ENCODE measurements at places on chromosomes 11 and 22.
A peak's percentile ranks its signal among the peaks of the same experiment; 100 is the strongest.

DNA sequence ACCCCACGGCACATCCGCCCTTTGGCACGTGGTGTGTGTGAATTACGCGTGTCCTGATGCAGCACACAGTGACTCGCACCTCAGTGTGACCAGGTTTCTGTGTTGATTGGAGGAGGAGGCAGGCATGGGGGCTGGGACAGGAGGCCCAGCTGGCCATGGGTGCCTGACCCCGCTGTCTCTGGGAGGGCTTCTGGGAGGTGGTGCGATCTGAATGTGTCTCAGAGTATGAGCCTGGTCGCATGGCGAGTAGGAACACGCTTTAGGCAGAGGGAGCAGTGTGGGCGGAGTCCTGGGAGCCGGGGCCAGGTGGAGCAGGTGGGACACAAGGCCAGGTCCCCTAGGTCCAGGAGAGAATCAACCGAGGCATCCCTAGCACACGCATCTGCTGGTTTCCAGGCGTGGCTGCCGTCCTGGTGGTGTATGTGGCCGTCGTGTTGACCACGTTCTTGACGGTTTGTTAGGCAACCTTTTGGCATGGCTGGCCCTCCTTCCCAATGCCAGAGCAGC is 5.7 kb downstream of the GRAMD4 start:
- DNase-seq, result no peak

DNA sequence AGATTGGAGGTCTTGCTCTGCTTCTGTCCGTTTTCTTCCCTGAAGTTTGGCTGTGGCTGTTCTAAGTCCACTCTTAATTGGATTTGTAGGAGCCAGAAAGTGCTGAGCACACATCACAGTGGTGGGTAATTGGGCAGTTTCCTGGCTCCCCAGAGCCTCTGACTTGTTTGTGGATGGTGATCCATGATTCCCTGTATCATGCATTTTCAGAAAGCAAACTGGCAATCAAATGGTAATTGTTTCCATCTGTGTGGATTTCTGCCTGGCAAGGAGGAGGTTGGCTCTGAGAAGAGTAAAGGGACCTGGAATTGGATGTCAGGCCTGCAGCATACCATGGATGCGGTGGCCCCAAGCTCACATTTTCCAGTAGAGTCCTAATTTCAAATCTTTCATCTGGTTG is 49.5 kb downstream of the PPFIBP2 start:
- DNase-seq, result no peak

DNA sequence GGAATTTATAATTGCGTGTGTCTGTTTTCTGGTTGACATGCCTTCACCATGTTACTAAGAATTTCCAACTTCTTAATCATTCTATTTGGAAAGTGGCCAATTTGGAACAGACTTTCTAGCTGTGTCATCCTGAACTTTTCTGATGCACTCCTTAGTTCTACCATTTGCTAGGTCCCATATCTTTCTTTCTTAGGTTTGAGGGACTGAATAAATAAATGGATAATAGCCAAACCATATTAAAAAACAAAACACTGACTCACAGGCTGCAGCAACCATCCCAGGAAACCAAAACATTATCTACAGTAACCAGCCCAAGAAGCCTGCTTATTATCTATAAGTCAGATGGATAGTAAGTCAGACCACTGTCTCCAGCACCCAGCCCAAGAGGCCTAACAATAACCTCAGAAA is 57.5 kb upstream of the PLET1 start:
- DNase-seq, result no peak

- peak; percentile 77 for DNase-seq
These were observed 582.9 kb downstream of the INSC start for GRCh38 chr11:15697437-15698236.

DNA sequence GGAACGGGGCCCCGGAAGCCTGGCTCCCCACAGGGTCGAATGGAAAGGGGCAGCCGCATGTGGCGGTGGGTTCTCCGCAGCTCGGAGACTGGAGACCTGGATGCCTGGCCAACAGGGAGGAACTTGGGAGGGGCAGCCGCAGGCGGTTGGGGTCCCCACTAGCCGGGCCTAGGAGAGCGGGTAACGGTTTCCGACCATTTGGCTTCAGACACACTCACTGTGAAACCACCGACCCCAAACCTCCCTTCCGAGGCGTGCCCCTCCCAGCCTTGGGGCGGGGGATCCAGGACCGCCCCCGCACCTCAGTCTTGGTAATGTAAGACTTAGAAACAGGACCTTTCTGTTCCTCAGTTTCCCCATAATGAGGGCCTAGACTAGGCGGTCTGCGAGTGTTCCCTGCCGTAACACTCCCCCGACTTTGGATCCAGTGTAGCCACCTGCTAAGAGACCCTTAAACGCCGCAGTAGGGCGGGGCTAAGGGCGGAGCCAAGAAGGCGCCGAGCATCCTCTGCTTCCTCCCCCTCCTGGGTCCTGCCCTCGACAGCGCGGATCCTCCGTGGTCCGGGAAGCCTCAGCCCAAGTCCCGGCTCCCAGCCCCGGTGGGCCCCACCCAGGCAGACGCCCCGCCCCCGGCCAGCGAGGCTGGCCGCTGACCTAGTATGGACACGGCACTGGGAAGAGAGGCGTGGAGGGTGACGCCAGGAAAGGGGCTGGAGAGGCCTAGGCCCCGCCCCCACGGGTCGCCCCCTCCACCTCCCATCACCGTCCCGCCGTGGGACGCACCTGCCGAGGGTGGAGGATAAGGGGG is 1.8 kb upstream of the RASGRP2 start:
- DNase-seq, result no peak

- DNase-seq, result peak; percentile 81
These were observed 16.1 kb downstream of the LRP5 start for GRCh38 chr11:68328374-68329091.

- DNase-seq, result no peak
These were observed 41.2 kb upstream of the JAM3 start for GRCh38 chr11:134027671-134028070.

DNA sequence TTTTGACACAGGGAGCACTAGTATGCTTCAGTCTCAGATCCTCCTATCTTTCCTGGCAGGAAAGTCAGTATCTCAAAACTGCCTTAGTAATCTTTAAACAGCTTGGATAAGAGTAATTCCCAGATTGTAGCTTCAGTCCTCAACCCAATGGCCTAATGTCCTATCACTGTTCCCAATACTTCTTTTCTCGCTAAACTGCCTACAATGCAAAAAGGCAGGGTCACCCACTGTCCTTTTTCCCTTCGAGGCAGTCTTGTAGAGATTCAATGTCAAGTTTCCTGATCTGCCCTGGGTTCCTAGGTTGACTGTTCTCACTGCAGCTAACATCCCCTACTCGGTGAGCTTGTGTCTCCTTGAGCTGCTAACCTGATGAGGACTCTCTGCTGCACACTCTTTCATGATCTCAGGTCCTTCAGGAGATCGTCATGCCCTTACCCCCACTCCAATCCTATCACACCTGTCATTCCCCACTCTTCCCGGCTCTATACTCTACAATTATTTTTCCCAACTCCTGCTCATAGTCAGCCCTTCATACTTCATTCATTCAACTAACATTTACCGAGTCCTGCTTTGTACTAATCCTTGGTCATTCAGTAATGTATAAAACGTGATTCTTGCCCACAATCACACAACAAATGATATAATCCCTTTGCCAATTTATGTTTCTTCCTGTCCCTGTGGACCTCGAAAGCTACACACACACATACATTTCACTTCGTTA is 904 bp downstream of the C2CD3 start:
- no peak for DNase-seq

DNA sequence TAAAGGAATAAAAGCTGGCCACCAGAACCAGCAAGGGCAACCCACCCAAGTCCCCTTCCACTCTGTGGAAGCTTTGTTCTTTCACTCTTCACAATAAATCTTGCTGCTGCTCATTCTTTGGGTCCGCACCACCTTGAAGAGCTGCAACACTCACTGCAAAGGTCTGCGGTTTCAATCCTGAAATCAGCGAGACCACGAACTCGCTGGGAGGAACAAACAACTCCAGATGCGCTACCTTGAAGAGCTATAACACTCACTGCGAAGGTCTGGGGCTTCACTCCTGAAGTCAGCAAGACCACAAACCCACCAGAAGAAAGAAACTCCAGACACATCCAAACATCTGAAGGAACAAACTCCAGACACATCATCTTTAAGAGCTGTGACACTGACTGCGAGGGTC is 365.2 kb upstream of the LUZP2 start:
- no peak for DNase-seq

- no peak for DNase-seq
These were observed 24.2 kb downstream of the PARVG start for GRCh38 chr22:44204739-44205515.

DNA sequence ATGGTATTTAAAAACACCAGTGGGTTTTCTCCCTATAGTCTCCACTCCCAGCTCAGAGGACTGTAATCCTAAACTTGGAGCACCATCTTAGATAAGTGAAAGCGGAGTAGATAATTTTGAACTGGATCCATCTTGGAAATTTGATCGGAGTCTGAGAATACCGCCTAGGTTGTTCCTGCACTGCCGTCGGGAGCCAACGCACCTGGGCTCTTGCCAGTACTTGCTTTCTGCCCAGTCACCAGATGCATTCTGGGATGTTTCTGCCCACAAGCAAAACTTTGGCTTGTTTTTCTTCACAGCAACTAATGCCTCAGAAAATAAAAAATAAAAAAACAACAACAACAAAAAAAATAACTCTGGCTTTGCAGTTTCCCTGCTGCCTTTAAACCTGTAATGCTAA is 113.0 kb upstream of the MTMR2 start:
- DNase-seq, result no peak

GRCh38 chr11:116387641-116388040 is 385.1 kb downstream of the BUD13 start:
- DNase-seq, result no peak

DNA sequence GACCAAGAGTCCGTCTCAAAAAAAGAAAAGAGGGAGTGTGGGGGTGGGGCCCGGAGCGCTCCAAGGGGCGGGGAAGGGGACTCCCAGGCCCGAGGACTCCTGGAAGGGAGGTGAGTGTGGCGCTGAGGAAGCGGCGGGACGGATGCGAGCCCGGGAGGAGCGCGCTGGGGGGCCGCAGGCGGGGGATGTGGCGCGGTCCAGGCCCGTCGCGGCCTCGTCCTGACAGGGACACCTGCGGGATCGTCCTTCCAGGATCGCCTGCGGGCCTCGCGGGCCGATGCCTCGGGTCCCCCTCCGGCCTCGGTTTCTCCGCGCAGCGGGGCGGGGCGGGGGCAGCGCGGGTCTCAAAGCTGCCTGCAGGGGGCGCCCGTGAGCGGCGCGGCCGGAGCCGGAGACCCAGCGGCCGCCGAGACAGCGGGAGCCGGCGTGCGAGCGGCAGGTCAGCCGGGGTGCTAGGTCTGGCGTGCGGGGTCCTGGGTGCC is 3.8 kb upstream of the ADORA2A start:
- DNase-seq, result no peak

GRCh38 chr11:6927030-6927617 is 898 bp downstream of the ZNF215 start:
- peak; percentile 22 for DNase-seq

DNA sequence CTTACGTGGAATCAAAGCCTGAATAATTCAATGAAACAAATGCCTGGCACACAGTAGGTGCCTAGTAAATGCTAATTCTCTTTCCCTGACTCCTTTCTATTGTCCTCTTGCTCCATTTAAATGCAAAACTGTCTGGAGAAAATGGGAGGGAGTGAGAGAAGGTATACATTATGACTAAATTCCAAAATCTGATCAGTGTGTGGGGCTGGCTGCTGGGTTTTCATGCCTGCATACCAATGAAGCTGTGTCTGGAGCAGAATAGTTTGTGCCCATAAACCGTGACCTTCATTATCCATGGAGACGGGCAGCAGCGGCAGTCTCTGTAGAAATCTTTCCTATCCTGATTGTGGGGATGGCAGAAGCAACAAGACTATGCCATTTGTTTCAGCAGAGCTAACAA is 223.4 kb upstream of the ZBED5 start:
- no peak for DNase-seq

- DNase-seq, result no peak
These were observed 267.4 kb upstream of the CCDC179 start for GRCh38 chr11:23127706-23128105.

GRCh38 chr11:21894492-21894891 is 298.4 kb upstream of the ANO5 start:
- DNase-seq, result no peak

GRCh38 chr22:45212992-45213751 is 27.5 kb downstream of the KIAA0930 start:
- DNase-seq, result no peak

DNA sequence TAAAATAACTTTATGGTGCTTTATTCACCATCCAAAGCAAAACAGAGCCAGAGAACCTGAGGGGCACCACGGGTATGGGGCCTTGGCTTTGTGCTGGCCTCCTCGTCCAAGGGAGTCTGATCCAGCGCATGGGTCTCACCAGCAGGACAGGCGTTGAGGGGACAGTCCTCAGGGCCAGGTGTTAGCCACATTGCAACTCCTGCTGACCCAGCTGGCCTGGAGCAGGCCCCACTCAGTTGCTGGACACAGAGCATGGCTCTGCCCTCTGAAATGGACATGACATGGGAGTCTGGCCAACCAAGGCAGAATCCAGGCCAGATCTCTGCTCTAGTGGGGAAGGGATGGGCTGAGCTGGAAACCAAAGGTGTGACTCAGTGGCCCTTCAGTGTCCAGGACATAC is 116.2 kb downstream of the RRAS2 start:
- DNase-seq, result no peak

GRCh38 chr11:75301601-75302345 is 49.7 kb downstream of the ARRB1 start:
- DNase-seq, result no peak

- DNase-seq, result peak; percentile 16
These were observed 30.4 kb downstream of the TPBGL start for GRCh38 chr11:75270896-75271418.

- DNase-seq, result peak; percentile 28
These were observed 2.2 kb upstream of the MRGPRG start for GRCh38 chr11:3220521-3221407.

DNA sequence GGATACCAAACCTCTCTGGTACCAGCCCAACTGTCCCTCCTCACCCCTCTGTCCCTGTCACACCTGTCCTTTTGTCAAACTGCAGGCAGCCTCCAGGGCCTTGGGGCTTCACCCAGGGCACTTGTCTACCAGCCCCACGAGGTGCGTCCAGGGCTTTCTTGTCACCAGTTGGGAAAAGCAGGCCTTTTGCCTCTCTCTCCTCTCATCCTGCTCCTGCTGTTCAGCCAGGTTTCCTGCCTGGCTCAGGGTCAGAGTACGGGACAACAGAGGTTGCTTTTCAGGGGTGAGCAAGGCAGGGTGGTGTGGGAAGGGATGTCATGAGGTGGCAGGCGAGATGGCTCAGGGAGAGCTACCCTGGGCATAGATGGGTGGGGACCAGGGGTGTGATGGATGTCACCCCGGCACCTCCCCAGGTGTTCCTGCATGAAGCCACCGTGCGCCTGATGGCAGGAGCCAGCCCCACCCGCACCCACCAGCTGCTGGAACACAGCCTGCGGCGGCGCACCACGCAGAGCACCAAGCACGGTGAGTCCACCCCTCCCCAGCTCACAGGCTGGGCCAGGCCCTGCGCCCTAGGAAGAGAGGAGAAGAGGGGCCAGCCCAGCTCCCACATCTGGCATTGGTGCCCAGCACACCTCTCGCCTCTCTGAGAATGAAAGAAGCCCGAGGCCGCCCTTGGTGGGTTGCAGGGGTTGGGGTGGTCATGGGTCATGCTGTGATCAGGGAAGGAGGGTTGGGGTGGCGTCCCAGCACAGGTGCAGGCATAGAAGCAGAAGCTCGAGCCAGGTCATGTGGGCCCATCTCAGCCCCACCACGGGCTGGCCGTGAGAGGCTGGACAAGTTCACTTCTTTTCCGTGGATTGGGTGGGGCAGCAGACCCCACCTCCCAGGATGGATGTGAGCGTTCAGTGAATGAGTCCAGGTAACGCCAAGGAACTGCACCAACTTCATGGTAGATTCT is 10.1 kb downstream of the SHISA8 start:
- DNase-seq, result no peak

GRCh38 chr11:133064152-133064877 is 468.0 kb downstream of the OPCML start:
- no peak for DNase-seq
